Foreskin keratinocyte (primary cell): ENCODE measurements at places on chromosomes 1 and 21.

DNA sequence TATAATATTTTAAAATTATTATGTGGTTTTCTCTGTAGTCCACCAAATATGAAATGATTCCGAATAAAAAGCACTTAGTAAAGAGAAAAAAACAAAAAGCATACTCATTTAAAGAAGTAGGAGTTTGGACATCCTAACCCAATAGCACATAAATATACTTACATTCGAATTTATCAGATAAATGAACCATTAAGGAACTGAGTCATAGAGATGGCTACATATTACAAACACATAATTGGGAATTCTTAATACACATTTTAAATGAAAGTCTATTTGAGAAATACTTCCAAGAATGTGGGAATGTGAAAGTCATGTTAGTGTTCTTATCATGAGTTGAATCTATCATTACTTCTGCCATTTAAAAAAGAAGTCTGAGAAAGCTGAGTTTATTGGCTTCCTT lies 75.0 kb downstream of the USP24 start:
- no peak for DNase-seq

DNA sequence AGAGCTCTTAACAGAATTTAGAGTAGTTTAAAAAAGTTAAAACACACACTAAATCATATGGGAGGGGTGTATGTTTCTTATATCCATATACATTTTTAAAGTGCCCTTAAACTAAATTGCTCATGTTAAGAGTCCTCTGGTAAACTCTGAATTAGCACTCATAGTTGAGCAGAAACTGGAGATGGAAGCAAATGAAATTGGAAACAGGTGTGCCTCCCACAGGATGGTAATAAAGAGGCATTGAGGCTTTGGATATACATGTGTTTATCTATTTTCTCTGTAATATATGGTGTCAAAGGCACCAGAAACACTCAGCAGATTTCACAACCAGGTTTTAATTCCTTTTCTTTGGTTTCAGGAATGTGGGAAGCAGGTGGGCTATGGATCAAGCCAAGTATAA lies 188.6 kb downstream of the HS2ST1 start:
- DNase-seq, result no peak

DNA sequence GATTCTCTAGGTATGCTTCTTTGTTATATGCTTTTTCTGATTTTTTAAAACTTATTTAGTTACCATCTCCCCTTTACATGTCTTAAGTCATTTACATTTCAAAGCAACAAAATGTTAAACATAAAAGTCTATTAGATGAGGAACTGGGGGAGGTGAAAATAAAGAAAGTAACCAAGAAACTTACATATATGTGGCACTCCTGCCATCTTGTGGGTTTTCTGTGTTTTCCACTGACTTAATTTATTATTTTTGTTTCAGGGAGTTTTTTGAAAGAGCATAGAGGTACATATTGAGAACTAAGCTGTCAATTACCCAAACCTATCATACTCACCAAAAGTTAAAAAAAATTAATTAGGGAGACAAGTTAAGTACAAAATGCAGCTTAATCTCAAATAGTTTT lies 1531.1 kb downstream of the MRPL39 start:
- DNase-seq, result no peak

DNA sequence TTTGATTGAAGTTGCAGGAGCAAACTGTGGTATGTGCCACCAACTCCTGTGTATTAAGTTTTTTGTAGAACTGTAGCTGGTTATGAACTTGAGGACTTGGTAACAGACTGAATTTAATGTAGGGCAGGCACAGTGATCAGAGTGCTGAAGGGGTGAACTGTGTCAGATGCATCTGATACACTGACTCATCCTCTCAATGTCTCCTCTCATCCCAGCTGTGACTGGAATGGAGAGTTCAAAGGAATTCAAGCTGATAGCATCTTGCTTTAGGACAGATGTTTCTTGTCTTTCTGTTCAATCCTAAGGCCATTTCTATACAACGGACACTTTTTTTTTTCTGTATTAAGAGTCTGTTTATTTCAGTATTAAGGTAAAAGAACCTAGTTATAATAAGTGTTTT lies 25.0 kb upstream of the GBP1 start:
- no peak for DNase-seq

- DNase-seq, result no peak
Measured at GRCh38 chr1:25027822-25028586, 97.9 kb upstream of the RUNX3 start.

DNA sequence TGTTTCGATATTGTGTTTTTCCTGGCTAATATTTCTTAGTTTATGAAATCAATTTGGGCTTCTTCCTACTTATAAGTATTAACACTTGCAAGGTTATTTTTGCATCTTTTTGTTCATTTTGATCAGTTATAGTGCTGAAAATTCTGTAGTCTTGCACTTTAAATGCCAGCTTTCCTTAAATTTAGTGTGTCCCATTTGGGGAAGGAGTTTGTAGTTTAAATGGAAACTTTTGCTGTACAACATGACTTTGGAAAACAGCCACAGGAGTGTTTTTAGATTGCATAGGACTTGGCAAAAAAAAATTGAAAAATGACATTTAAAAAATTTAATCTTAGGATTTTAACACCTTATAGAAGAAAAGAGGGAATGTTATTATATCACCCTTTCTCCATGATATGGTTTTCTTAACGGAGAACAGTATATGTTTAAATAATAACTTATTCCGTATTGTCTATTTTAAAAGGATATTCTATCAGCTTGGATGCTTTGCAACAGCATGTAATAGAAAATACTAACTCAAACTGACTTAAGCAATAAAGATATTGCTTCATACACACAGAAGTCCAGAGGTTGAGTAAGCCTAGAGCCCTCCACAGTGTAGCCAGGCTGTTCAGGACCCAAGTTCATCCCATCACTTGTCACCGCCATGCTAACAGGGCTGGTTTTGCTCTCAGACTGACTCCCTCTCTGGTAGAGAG lies 53.8 kb downstream of the LYPLAL1 start:
- DNase-seq, result no peak

GRCh38 chr1:113439277-113439670 lies 49.0 kb downstream of the MAGI3 start:
- no peak for DNase-seq

- no peak for DNase-seq
Measured at GRCh38 chr1:63601061-63601460, 7.8 kb downstream of the PGM1 start.

- DNase-seq, result no peak
Measured at GRCh38 chr21:28152732-28153131, 839.9 kb downstream of the LTN1 start.

DNA sequence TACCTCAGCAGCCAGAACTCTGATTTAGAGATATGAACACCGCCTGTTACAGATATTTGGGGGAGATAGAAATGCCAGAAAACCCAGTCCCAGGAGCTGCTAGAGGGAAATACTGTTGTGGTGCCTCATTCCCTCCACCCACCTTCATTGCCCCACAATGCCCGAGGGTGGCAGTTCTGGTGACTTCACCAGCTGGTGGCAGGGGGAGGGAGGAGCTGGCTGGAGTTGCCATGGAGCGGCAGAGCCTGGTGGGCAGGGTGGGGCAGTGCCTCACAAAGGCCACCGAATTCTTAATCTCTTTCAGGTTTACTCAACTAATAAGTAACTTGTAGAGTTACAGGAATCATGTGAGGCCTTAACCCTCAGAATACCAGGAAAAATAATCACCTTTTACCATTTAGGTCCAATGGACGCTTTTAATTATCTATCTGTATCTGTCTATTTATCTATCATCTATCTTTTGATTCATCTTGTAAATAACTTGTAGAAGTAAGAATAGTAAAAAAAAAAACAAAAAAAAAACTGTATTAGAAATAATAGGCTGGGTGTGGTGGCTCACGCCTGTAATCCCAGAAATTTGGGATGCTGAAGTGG lies 11.7 kb upstream of the S100A11 start:
- peak; percentile 93 for DNase-seq

DNA sequence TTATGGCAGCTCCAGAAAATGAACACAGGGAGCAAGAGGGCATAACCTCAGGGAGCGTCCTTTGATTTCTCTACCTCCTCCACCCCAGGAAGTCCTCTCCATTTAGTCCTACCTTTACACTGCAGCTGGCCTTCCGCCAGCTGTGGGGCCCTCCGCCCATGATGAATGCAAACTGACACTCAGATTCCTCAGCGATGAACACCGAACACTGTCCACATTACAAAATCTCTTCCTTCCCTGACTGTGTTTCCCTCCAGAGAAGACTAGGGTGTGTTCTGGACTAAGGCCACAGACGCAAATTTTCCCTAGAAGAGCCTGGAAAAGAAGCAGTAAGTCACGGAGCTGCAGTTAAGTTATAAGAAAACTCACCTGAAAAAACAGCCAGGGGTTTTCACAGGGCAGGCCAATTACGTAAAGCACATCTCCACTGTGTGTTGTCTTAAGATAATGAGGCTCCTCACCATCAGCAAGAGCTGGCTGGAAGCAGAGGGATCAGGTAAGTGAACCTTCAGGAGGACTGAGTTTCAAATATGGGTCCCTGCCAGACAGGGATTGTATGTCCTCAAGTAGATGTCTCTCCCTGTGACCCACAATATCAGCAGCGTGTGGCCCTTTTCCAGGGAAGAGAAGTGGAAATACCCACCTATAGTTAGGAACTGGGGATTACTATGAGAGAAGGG lies 46.3 kb upstream of the ATP1B1 start:
- DNase-seq, result peak; percentile 82

DNA sequence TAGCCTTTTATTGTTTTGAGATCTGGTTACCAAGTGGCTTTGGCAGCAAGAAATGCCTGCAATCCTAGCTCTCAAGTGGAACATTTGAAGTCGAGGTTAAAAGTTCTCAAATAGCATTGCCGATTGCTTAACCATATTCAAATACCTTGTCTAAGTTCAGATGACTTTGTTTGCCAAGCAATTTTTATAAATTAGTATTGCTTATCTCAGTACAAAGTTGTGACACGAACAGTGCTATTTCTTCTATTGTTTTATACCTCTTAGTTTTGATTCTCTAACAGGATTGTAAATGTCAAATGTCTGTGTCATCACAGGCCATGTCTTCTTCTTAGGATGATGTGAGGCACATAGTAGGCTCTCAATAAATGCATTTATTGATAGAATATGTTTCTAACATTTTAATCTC lies 633.3 kb downstream of the PTPRC start:
- DNase-seq, result no peak

- peak; percentile 7 for DNase-seq
Measured at GRCh38 chr1:220045356-220046051, 801 bp downstream of the EPRS1 start.

DNA sequence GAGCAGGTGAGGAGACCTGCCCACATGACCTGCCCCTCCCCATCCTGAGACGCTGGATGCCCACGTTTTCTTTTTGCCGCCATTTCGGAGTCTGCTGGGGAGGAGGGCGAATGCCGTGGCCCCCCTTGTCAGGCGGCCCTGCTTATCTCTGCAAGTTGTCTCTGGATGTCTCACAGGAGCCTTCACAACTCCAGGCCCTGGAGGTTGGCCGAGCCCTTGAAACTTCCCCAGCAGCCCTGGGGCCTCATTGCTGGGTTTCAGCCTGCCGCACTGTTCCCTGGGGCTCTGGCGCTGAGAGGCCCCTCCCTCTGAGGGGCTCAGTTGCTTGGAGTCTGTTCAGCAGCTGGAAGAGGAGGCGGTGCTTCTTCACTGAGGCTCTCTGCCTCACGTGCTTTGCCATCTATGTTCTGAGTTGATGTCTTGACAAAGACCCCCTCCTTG lies 29.8 kb upstream of the ZBTB21 start:
- no peak for DNase-seq

- DNase-seq, result no peak
Measured at GRCh38 chr1:211638689-211639101, 36.7 kb downstream of the NEK2 start.

DNA sequence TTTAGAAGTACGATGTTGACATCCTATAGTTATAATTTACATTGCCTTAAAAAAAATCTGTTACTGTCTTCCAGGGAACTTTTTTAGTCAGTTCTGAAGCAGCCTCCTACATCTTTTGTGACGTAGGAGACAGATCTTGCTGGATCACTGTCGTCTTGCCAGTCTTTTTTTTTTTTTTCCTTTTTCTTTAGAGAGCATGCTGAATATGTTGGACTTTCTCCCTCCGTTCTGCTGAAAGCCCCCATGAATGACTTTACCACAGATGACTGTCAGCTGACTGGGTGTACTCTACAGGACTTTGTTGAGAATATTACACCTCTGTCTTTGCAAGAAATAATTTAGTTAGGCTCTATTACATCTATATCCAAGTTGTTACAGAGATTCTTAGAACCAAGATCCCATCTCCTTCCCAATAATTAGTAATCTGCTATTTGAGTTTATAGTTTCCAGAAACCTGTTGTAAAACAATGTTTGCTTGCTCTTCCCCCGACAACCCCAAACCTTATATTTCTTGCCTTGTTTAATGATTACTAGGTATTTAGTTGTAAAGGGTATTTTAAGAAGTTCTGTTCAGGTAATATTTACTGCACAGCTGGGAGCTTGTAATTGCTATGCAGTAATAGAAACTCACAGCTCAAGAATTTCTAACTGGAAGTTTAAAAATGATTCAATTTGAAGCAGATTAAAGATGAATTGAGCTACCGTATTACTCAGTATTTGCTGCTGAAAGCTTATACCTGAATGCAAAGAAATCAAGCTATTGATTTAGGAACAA lies 61.8 kb downstream of the RASAL2 start:
- peak; percentile 35 for DNase-seq

- DNase-seq, result peak; percentile 87
Measured at GRCh38 chr1:244273845-244274619, 177.7 kb downstream of the ADSS2 start.

DNA sequence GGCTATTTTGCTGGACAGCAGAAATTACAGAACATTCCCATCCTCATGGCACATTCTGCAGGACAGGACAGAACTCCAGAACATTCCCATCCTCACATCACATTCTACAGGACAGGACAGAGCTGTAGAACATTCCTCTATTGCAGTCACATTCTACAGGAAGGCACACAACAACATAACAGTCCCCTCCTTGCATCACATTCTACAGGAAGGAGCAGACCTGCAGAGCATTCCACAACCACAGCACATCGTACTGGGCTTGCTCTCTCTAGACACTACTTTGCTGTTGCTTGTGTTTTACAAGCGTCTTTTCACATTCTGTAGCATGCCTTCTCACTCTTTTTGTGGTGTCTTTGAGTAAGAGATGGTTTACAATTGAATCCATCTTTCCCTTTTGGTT lies 26.8 kb upstream of the ABCB10 start:
- no peak for DNase-seq

GRCh38 chr1:172390301-172390682 lies 30.2 kb upstream of the C1orf105 start:
- DNase-seq, result no peak

- peak; percentile 15 for DNase-seq
Measured at GRCh38 chr1:62625415-62625814, 28.1 kb downstream of the ANGPTL3 start.
